COLO829 (cell line): ENCODE measurements at places on chromosomes 11 and 22.

DNA sequence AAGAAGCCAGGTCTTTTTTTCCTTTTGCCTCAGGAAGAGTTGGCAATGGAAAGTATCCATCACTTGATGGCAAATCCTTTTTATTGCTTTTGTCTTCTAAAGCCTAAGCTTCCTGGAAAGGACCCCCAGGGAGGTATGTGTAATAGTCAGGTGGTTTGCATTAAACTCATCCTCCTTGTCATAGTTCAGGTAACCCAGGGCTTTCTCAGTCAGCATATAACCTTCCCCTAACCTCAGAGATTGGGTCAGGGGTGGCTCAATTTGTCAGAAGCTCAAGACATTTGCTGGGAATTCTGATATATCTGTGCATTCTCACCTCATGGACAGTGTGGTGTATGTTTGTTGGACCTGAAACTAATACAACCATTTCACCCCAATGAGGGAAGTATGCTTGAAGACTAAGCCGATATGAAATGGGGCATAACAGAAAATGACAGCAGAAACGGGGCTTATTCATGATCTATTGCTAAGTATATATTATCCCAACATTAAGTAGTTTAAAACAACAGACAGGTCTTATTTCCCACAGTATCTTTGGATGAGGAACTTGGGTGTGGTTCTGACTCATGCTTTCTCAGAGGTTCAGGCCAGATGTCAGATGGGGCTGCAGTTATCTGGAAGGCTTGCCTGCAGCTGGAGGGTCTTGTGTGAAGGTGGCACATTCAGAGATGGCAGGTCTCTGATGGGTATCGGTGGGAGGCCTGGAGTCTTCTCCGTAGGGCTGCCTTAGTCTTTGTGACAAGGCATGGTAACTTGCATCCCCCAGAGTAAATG lies 135.8 kb upstream of the SPON1 start:
- no peak for DNase-seq

DNA sequence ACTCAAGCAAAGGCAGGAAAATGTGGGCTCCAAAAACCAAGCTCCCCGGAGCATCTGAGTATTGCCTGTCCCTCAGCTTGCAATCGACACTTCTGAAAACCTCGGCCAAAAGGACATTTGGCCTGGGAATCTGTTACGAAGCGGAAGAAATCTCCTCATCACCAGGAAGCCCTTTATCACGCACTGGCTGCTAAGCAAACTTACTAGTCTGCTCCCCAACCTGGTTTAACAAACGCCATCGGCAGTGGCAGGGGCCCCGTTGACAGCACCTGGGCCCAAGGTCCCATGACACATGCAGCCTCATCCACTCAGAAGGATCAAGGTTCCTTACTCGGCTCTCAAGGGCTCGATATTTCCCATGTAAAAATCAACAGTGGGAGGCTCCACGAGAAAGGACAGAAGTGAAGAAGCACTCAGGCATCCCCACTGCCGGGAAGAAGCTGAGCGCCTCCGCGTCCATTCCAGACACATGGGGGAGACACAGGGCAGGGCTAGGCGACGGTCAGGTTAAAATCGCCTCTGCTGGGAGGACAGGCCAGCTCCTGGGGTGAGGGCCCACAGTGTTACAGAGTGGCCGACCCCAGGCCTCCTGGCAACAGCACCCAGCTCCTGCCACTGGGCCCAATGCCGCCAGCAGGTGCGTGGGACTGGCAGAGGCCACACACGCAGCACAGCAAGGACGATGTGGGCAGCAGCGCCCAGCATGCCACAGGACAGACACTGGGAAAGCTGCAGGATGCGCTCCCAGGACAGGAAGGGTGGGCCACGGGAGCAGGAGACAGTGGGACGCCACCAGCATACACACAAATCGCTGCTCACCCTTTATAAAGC lies 27.1 kb downstream of the BRD1 start:
- DNase-seq = no peak

GRCh38 chr11:70544067-70544773 lies 145.9 kb downstream of the CTTN start:
- DNase-seq = no peak

- DNase-seq = no peak
These were observed 4.7 kb downstream of the TBC1D10C start for GRCh38 chr11:67408437-67409200.

DNA sequence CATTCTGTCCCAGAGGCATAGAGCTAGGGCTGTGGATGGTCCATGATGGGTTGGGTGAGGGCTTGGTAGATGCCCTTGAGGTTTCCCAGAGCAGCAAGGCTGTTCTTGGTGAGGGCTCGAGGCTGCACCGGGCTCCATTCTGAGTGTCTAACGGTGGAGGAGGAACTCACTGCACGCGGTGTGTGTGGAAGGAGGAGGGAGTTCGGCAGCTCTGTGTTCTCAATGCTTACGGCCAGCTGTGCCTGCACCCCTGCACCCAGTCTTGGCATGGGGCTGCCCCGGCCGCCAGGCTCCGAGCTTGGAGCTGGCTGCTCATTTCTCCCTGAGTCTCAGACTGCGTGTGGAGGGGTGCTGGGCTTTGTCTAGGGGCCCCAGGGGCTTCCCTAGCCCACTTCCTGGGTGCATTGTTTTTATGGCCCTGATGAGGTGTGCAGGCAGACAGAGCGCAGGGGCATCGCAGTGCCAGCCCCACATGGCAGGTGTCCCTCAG lies 1247.1 kb downstream of the BRD1 start:
- DNase-seq = no peak

DNA sequence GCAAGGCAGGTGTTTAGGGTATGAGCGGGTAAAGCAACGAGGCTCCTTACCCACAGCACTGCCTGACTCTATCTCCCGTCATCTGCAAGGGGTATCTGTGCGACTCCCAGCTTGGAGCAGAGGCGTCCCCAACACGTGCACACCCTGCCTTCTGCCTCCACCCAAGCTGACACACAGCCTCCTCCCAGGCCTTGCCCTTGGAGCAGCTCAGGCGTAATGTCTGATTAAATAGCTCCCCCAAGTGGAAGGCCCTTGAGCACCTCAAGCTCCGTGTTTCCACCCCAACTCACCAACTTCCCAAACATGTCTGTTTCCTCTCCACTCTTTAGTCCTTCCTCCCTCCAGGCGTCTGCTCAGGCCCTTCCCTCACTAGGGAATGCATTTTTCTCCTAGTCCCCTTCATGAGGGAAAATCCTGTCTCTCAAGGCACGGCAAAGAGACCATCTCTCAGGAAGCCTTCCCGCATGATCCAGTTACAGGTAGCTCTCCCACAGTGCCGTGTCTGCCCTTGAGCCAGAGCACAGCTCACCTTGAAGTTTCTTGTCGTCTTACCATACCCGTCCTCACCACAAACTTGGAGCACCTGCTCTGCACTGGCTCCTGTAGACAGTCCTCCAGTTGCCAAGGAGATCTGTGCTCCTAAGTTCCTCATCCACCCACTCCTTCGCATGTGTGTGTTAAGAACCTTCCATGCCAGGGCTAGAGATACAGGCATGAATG lies 15.8 kb downstream of the CYB5R2 start:
- DNase-seq = peak; percentile 61
